ENCODE measurements at places on chromosomes 1 and 21.

DNA sequence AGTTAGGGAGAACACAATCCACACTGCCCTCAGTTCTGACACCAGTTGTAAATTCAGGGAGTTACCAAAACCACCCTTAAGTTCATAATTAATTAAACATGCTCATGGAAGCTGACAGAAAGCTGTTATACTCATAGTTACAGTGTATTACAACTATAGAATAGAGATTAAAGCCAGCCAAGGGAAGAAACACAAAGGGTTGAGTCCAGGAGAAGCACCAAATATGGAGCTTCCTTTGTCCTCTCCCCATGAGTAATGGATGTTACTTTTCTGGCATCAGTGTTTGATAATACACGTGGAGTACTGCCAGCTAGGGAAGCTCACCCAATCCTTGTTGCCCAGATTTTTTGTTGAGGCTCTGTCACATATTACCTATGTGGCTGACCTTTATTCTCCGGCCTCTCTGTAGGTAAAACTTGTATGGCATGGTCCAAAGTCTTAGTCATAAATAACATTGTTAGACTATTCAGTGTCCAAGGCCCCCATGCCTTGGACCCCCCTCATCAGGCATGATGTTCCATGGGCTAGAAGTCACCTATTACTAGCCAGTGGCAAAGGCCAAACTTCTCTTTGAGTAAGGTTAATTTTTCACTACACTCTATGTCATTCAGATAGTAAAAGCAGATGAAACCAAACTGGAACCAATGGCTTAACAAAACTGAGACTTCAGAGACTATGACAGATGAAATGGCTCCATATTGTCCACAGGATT lies 175.7 kb downstream of the GPR52 start:
- DNase-seq, result no peak

- no peak for DNase-seq
Observed at GRCh38 chr1:39576016-39576657, 453 bp downstream of the PABPC4 start.

- DNase-seq, result no peak
Observed at GRCh38 chr1:7383671-7384520, 387.2 kb upstream of the VAMP3 start.

DNA sequence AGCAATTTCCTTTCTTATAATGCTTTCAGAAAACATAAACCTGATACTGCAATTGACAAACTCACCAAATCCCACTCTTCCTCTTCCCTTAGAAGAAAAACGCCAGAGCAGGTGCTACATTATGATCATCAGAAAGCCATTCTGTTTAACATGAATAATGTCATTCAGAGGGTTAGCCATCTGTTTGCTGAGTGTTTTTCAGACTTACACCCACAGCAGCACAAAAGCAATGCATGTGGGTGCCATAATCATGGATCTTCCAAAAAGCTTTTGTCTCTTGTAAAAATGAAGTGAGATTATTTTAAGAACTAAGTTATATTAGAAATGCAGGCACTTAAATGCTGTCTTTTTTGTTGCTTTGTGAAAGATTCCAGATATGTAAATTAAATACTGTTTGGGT lies 204.6 kb upstream of the TMPRSS15 start:
- DNase-seq, result no peak

DNA sequence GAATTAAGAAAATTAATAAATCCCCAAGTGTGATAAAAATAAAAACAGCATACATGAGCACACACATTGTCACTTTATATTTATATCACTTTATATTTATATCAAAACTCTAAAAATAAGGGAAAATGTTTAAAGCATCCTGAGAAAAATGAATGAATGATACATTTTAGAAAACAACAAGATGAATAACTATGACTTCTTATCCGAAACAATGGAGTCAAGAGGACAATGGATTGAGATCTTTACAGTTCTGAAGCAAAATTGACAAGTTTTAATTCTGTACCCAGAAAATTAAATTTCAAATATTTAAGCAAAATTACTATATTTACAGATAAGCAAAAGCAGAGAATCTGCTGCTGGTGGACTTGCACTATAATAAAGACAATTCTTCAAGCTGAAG lies 512.6 kb downstream of the MRPL39 start:
- no peak for DNase-seq

DNA sequence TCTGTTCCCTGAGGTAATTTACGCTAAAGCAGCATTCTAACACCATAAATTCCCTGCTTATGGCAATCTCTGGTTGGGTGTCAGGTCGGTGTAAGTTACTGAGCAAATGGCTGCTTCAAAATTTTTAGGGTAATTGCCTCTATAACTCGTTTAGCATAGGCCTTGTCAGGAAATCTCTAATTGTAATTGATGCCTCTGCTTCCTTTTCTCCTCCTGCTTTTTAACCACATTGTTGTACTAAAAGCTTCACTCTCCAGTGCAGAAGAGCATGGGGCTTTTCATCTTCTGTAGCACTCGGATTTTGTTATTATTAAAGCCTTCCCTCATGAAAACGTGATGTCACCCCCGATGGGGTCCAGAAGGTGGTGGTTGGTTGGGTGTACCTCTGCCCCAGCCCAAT lies 141.6 kb upstream of the NBPF11 start:
- DNase-seq, result no peak

DNA sequence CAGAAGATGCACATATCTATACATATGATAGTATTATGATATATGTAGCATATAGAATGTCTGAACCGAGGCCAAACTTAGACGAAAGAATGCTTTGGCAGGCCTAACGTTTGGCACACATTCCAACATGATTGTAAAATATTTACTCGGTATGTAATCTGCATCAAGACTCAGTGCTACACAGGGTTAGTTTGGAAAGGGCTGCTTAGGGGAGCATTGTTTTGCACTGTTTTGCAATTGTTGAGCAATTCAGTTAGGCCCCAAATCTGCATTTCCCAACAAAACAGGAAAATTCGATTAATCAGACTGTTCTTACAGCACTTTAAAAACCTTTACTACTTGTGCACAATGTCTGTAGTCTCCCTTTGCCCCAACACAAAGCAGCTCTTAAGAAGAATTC lies 216.0 kb upstream of the NEGR1 start:
- peak; percentile 17 for DNase-seq

DNA sequence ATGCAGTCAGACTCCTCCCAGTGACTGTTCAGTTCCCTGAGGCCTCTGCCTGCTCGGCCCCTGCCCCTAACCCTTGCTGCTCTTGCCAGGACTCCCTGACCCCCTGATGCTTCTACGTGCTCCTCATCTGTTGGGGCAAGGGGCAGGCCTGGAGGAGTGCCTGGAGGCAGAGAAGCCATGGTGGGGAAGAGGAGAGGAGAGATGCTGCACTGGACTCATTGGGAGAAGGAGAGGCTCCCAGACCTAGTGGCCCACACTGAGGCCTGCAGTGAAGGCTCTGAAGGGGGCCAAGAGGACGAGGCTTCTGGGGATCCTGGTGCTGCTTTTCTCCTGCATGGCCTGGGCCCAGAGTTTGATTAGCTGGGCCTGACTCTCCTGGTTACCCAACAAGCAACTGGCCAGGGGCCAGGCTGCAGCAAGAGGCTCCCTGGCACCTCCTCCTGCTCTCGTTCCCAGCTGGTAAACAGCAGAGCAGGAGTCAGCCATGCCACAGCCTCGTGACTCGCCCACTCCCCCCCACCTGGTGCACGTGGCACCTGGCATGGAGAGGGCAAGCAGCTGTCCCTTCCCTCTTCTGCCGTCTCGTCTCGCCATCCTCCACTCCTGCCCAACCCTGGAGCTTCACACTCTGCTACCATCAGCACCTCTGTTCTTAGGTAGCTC lies 847 bp upstream of the RORC start:
- peak; percentile 84 for DNase-seq

GRCh38 chr1:208089761-208090370 lies 154.3 kb downstream of the PLXNA2 start:
- DNase-seq, result no peak

GRCh38 chr1:12548279-12548972 lies 69.6 kb downstream of the DHRS3 start:
- no peak for DNase-seq

DNA sequence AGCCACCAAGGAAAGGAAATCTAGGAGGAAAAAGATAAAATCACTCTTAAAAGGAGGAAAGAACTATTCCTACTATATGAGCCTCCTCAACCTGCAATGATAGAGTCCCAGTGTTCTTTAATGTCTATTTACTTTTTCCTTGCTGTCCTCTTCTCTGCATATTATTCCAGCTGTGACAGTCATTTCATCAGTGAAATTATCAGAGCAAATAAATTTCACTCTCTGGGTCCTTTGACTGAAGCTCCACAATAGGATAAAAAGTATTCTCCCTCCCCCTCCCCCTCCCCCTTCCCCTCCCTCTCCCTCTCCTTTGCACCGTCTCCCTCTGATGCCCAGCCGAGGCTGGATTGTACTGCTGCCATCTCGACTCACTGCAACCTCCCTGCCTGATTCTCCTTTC lies 107.5 kb upstream of the DPT start:
- no peak for DNase-seq

DNA sequence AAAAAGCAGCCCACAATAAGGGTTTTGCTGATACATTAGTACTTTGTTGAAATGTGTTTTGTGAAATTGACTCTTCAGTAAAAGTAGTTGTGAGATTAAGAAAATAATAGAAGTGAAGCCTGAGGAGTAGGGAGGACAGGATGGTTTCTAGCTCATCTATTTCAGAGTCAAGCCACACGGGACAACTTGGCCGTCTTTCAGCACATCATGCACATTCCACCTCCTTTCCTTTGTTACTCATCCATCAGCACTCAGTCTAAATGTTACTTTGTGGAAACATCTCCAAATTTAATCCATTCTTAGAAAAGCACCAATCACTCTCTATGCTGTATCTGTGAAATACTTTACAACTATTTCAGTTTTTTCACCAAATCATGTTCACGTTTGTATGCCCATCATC lies 223.3 kb downstream of the FGGY start:
- peak; percentile 79 for DNase-seq

DNA sequence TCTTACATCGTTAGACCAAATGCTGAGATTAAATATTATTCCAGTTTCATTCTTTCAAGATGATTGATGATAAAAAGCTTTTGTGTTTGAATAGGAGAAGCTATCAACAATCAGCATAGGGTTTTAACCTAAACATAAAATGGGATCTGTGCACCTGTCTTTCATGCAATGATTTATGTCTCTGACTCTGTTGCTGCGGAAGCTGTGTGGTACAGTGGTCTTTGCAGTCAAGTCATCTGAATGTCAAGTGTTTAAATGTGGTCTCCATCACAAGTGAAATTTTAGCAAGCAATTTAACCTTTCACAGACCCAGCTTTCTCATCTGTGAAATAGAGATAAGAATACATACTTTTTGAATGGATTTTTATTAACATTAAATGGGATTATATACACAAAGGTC lies 107.2 kb downstream of the PLPPR5 start:
- no peak for DNase-seq

DNA sequence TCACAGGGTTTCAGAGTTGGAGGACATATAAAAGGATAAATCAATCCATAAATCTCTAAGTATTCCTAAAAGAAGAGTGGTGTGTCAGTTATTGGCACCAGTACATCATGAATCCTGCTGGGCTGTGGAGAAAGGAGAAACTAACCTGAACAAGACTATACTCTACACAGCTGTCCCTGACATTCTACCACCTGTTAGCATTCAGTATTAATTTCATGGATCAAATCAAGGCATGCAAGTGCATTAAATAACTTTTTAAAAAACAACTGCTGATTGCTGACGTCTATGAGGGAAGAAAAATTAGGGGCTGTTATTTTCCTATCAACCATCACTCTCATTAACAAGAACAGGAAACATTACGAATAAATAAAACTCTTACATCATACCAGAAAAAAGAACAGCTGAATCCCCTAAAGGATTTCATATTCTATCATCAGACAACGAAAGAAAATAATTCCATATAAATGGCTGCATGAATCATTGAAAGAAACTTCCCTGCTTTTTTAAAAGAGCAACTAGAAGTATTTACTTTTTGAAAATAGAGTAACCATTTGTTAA lies 121.7 kb downstream of the ATF6 start:
- DNase-seq, result no peak

DNA sequence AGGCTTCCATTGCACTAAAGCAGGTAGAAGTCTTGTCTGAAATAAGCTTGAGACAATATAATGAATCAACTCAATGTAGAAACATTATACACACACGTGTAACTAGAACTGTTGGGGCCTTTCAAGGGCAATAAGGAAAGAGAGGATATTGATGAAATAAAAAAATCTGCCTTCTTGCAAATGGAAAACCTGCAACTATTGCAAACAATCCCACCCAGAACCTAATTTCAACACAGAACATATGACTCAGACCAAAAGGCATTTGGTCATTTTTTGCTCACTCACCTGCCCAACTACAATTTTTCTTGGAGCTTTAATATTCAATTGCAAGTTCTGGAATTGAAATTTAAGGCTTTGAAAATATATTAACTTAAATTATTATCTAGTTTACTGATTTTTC lies 900.1 kb downstream of the TTLL7 start:
- no peak for DNase-seq

DNA sequence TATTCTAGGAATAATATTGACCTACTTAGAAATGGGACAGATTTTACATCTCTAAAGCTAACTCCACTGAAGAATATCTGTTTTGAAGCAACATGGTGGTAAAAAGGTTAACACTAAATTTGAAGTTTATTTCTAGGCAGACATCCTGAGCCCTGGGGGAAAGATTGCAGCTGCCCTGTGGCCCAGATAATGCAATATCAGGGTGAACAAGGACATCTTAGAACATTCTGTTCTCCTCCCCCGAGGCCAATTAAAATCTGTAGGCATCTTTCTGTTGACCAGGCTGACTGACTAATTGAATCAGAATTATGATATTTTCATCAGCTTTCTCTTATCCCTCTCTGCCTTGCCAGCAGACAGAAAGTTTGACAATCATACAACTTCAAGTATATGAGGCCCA lies 149.8 kb upstream of the DUSP10 start:
- DNase-seq, result peak; percentile 95

GRCh38 chr1:20723537-20724363 lies 5.9 kb upstream of the KIF17 start:
- DNase-seq, result no peak

- DNase-seq, result no peak
Observed at GRCh38 chr1:160407839-160408801, 7.8 kb downstream of the VANGL2 start.

GRCh38 chr1:201622824-201623223 lies 83.9 kb downstream of the NAV1 start:
- no peak for DNase-seq

- DNase-seq, result no peak
Observed at GRCh38 chr21:18152371-18152770, 92.3 kb upstream of the CHODL start.

- no peak for DNase-seq
Observed at GRCh38 chr21:30028537-30028936, 88.7 kb upstream of the GRIK1 start.
